ENCODE measurements at places on chromosomes 16 and 17.

DNA sequence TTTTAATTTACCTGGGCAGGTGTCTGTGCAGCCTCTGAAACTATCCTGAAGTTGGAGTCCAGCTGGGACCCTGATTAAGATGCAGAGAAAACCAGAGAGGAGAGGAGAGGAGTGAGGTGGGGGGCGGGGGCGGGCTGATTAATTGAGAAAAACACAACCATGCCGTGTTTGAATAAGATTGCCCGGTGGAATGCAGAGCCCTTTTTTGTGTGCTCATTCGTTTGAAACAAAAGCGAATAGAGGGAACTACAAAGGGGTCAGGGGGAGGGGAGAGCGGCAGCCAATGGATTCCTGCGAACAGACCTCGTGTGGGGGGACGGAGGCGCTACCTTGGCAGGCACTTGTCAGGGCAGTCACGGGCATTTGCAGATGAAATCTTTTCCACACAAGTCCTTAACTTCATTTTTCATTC is 355.8 kb downstream of the SOX9 start:
- peak; percentile 32 for DNase-seq

- no peak for DNase-seq
These were observed 100.1 kb downstream of the MARF1 start for GRCh38 chr16:15542734-15543347.

DNA sequence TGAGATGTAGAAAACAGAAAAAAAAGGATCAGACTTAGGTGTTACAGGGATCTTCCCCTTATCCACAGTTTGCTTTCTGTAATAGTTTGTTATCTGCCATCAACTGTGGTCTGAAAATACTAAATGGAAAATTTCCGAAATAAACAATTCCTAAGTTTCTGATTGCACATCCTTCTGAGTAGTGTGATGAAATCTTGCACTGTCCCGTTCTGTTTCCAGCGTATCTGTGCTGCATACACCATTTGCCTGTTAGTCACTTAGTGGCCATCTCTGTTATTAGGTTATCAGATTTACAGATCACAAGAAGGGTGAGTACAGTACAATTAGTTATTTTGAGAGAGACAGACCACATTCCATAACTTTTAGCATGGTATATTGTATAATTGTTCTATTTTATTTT is 185.6 kb upstream of the CPHXL start:
- DNase-seq = no peak

- no peak for DNase-seq
These were observed 38.5 kb downstream of the ZNF276 start for GRCh38 chr16:89759746-89760340.

DNA sequence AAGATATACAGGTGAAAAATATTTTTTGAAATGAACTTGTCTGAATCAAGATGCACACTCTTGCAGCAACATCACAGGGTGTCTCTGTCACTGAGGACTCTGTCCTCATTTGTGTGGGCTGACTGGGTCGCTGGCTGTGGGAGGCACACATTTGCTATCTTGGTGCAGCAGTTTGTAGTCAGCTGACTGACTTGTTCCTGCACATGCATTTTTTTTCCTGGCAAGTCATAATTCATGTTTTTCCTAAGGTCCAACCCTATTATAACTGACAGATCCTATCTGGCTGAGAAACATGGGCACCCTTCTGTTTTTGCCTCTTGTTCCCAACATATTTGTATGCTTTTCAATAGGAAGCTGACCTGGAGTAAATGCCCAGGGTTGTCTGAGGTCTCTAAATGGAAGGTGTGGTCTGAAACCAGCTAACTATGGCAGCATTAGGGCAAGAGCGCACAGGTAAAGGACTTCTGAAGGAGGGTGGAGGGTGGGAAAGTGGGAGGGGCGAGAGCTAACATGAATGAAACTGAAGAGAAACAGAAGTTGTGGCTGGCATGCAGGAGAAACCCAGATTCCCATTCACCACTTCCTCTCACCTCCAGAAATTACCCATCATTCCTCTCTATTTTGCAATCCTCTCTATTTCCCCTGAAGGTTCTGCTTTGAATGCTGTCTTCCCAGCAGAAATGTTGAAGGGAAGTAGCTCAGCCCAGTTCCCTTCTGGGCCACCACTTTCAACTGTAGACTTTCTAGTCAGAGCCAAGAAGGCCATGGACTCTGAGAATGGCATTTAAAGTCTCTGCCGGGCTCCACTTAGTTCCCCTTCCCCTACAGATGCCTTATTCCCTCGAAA is 166.1 kb downstream of the PRKCA start:
- DNase-seq = no peak

DNA sequence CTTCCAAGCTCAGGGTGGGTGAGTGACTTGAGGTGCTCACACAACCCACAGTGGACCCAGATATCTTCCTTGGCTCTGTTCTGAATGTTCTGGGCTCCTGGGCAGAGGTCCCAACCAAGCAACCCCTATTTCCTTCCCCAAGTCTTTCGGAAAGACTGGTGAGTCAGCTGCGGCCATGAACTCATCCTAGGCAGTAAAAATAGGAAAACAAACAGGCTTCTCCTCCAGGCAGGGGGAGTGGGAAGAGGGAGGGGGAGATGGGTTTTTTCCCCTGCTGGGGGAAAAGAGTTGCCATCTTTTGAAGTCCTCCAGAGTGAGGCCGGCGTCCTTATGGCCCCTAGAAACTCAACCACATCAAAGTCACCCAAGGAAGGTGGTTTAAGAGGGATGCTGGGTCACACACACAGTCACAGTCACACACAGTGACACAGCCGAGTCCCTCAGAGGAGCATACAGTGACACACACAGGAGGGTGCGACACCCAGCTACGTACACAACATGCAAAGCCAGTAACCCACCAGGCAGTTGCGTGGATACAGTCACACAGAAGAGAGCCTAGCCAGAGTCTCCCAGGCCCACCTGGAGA is 16.0 kb upstream of the DLX4 start:
- no peak for DNase-seq

GRCh38 chr16:85800321-85800669 is 800 bp downstream of the COX4I1 start:
- DNase-seq = no peak

- no peak for DNase-seq
These were observed 14.2 kb downstream of the RAB40B start for GRCh38 chr17:82684228-82684841.

DNA sequence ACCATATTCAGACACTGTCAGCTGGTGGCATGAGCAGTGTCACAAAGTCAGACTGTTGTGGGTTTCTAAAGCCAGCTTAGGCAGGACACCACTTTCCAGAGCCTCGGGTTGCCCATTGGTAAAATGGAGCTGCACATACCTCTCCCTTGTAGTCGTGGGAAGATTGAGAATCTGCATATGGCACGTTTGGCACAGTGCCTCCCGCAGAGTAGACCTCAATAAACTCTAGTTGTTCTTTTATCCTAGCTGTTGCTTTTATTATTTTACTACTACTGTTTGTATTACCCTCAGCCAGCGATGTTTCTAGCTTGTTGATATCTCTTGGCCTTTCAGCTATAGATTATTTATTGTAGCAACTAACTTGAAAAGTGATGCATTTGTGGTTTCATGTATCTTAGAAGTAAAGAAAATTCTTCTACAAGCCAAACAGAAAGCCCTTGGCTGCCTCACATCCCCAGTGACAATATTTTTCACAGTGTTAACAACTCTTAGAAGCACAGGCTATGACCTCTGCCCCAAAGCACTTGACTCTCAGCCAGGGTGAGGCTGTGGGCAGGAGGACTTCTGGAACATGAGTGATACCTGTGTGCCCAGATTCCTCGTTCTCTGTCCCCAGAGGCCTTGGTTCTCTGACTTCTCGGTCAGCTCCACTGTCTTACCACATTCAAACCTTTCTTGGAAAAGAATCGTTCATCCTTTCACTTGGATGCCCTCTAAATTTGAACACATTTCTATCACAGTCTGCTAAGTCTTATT is 351.6 kb downstream of the SNX29 start:
- DNase-seq = no peak

- DNase-seq = no peak
These were observed 30.7 kb downstream of the CACNG3 start for GRCh38 chr16:24286741-24287405.

GRCh38 chr16:54489225-54490111 is 202.9 kb upstream of the IRX3 start:
- no peak for DNase-seq

DNA sequence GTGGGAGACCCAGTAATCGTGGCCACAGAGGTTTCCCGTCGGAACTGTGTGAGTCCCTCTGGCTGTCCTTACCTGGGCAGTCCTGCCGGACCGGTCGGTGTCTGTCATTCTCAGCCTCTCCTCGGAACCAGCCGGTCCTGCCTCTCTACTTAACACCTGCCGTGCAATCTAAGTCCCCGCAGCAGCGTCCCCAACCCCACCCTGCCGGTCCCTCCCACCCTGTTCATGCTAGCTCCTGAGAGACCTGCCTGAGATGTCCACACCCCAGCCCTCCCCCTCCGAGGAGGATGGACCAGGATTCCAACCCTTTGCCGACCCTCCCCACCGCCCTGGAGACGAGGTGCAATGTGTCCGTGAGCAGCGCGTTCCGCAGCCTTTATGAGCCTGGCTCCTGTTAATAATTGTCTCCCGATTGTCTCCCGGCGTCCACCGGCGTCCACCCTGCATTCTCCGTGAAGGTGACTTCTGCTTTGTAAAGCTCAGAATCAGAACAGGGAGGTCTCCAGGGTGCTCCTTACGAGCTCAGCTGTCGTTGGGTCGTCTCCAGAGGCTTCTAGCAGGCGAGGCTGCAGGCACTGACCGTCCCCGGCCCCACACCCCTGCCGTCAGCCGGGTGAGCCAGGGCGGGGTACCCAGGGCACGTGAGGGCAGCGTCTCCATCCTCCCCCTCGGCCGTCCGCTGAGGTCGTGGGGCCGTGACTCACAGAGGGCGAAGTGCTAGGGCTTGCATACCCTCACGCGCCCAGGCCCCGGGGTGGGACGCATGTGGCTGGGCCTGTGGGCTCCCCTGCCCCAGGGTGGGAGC is 10.1 kb downstream of the METRNL start:
- DNase-seq = no peak

GRCh38 chr17:10622617-10623485 is 34.3 kb downstream of the MYH3 start:
- no peak for DNase-seq

DNA sequence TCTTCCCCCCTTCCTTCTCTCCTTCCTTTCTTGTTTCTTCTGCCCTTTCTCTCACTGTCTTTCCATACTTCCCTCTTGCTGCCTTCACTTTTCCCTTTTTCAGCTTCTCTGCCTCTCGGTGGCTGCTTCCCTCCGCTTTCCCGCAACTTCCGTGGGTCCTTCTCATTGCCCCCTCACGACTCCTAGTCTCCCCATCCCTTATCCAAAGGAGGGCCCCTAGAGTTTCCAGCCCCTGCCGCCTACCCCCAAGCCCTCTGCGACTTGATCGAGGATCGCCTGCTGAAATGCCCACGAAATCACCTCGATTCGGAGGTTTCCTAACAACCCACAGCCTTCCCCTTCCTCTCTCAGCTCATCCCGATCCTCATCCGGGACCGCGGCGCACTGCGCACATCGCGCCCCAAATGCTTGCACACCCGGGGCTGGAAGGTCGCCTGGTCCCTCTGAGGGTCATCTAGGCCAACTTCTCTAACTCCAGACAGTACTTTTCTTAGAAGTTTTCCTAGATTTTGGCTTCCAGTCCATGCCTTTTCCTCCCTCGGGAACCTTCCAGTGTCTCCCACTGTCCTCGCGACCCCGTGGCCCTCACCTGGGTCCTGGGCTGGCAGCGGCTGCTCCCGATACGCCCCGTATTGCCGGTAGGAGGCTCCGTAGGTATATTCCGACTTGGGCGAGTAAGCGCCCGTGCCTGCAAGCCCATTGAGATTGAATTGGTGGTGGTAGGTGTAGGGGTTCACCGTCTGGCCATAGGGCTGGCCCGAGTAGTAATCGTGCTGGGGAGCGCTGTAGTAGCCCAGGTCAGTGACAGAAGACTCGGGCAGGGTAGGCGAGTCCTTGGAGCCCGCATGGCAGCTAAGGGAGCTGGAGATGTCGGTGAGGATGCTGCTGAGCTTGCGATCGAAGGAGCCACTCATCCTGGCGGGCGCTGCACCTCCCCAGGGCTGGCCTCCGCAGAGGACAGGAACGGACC is 654 bp downstream of the DLX3 start:
- no peak for DNase-seq

GRCh38 chr17:79630821-79631639 is 20.2 kb upstream of the RBFOX3 start:
- no peak for DNase-seq

GRCh38 chr17:13413001-13413400 is 188.7 kb downstream of the HS3ST3A1 start:
- no peak for DNase-seq

- DNase-seq = no peak
These were observed 423.3 kb upstream of the MAF start for GRCh38 chr16:80023865-80024264.

GRCh38 chr16:81652798-81653505 is 126.1 kb upstream of the PLCG2 start:
- no peak for DNase-seq

DNA sequence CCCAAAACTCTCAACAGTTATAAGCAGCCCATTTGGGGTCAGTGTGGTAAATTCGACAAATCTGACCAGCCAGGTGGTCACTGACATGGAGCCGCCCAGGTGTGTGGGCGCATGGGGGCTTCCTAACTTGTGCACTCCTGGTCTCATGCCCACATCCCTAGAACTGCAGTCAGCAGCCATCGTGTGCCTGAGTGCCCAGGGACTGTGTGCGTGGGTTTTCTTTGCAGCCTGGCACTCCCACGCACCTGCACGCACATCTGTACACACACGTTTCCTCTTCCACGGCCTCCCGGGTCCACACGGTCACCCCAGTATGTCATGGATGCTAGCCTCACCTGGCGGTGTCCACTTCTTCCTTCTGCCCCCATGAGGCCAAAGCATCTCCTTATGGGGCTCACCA is 38.9 kb upstream of the ZC3H18 start:
- DNase-seq = no peak

- DNase-seq = no peak
These were observed 1.9 kb downstream of the GIT1 start for GRCh38 chr17:29587591-29587990.

DNA sequence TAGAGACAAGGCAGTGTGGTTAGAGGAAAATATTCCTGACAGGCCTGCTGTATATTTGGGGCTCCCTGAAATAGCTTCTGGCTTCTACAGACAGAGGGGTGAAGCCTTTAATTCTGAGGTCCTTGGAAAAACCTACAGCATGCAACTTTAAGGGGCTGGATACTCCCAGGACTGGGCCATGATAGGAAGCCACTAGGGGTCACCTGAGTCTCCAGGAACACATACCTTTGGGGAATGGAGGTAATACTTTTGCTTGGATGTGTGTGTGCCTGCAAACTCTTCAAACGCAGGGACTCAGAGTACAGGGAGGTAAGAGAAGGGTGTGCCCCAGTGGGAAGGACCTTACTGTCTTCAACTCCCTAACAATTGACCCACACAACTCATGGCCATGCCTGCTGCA is 4.1 kb downstream of the ASIC2 start:
- DNase-seq = no peak

All from hypothalamus (tissue), 51 donors.